Activated T-helper 17 cell treated with anti-CD3 and anti-CD28 coated beads, Interleukin-2, amount 50 U/mL, for 72 hours (primary cell): ENCODE measurements at places on chromosomes 2 and 18.

DNA sequence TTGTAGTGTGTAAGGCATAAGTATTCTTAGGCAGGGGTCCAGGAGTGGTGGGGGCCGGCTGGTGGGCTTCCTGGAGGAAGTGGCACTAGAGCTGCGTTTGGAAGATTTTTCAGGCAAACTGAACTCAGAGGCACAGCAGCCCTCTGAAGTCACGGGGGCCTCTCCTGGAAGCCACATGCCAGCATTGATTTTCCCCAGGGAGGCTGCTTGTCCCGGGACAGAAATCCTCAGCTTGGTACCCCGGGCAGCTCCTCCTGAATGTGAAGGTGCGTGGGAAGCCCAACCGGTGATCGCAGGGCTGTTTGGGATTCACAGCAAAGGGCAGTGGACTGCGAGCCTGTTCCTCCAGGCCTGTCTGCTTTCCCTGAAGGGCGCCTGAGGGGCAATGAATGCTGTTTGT is 1.6 kb upstream of the PDIA6 start:
- ATAC-seq, result no peak

GRCh38 chr18:66461344-66461743 is 142.5 kb downstream of the CDH19 start:
- no peak for ATAC-seq

GRCh38 chr2:100072503-100072902 is 69.9 kb downstream of the AFF3 start:
- ATAC-seq, result no peak

DNA sequence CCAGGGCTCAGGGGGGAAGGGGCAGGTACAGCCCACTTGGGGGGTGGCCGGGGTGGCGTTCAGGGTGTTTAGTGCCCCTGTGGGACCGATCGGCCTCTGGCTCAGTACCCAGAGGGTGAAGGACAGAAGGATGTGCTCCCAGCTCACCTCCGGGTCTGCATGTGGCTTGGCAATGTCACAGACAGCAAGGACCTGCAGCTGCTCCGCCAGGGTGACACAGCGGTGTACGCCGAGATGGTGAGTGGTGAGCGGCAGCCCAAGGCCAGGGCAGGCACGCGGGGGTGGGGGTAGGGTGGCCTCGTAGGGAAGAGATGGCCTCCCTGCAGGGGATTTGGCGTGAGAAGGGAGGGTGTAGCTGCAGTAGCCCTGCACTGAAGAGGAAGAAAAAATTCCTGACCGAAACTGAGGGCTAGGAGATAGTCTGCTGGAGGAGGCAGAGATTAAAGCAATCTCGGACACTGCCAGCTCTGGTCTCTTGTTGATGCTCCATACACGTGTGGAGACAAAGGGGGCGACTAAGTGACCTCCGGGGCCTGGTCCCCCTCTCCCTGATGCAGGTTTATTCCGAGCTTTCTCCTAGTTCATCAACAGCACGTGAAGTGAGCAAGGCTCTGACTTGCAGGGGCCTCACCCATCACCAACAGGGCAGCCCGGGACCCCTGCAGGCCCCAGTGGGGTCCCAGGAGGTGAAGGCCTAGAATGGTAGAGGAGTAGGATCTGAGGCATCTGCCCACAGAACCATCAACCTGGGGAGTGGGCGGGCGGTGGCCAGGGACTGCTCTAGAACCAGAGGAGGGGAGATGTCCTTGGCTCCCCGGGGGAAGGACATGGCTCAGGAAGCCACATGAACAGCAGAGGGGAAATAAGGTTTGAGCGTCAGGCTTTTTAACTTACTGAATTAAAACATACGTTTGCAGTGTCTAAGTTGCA is 45.4 kb downstream of the FER1L5 start:
- no peak for ATAC-seq
